ENCODE measurements at places on chromosomes 3 and 15.
A peak's percentile ranks its signal among the peaks of the same experiment; 100 is the strongest.

DNA sequence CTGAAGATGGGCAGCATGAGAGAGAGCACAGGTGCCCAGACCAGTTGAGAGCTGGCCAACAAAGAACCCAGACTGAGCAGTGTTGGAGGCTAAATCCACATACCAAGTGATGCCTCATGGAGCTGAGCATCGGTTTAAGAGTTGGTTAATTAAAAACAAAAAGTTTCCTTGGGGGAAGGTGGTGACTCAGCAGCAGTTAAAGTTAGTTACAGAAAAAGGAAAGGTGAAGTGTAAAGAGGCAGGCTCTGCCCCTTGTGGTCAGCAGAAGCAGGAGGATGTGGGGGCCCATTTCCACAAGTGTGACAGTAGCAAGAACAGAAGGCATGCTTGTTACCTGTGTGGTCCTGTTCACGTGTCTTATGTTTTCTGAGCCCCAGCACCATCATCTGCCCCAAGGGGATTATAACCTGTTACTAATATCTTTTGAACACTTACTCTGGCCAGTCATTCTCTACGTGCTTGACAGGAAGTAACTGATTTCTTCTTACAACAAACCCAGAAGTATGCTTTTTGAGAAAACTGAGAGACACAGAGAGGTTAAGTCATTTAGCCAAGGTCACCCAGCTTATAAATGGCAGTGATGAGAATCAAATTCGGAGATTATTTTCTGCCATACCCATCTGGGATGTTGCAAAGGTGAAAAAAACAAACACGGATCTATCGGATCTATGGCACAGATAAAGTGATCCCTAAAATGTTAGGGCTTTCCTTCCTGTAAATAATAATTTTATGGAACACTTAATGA, 91.0 kb downstream of the EPHB1 start:
- DNase-seq = peak; percentile 48

GRCh38 chr3:155771126-155771525, 26.3 kb upstream of the PLCH1 start:
- no peak for DNase-seq

DNA sequence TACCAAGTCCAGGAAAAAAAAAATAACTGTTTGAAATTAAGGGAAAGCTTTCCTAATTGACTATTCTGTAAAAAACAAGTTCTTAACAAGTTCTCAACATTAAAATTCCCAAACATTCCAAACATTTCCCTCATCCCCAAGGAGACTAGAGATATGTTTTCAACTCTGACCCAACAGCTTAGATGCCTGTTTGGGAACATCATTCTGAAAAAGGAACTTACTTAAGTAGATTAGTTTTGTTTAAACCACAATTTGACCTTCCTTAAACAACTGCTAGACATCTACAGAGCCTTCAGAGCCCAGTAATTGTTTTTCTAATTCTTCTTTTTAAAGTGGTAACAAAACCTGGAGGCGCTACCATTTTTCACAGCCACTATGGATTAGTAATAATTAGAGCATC, 12.8 kb downstream of the UBR1 start:
- peak; percentile 72 for DNase-seq

GRCh38 chr15:70617911-70618287, 145.5 kb downstream of the UACA start:
- DNase-seq = no peak

- peak; percentile 98 for DNase-seq
These were observed 183.8 kb upstream of the THRB start for GRCh38 chr3:24678421-24678865.

GRCh38 chr15:78840661-78841375, 29.6 kb upstream of the ADAMTS7 start:
- peak; percentile 11 for DNase-seq

DNA sequence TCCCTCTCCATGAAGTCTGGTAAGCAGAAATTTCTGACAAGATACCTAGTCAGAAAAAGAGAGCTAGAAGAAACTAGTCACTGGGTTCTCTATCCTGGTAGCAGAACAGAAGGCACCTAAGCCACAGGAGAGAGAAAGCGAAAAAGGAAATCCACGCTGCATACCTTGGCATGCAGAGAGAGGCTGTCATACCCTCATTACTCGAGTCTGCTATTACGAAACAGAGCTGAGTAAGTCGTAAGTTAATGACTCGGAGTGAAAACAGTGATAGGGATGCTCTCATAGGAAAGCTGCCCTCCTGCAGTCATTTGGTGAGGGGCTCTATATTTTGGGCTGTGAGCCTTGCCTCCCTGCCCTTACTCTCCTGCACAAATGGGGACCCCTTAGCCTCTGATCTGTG, 16.2 kb downstream of the CLRN1 start:
- DNase-seq = peak; percentile 29

DNA sequence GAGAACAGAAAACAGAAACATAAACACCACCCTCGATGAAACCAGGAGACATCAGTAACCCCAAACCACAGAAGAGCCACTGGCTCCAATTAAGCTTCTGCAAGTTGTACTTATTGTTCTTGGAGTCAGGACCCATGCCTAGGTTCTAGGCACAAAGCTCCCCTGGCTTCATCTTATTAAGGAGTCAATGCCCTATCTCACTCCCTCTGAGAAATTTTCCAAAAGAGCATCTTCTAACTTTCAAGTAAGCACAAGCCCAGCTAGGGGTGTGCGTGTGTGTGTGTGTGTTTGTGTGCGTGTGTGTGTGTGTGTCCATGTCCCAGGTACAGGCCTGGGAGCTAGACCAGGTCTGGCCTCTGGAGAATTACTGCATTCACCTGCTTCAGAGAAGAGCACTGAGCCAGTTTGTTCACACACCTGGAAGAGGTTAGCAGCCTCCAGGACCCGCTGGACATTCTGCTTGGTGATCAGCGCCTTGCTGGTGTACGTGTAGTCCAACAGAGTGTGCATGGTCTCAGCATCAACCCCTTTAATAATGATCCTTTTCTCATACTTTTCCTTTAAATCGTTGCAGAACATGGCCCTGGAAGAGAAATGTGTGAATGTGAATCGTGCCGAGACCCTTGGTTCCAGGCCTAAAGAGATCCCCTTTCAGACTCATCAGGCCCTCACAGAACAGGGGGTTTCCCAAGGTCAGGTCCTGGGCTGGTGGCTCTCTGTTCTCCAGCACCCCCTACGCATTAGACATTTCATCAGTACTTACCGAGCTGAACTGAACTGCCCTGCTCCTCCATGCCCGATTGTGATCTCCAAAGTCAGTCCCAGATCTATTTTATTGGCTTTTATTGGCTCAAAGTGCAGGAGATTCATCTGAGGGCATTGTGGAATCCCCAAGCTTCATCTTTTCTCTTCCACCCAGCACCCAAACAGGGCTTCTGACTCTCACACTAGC, 27.8 kb downstream of the KLHL6 start:
- no peak for DNase-seq

GRCh38 chr3:142664311-142664710, 59.5 kb upstream of the TRPC1 start:
- DNase-seq = no peak

DNA sequence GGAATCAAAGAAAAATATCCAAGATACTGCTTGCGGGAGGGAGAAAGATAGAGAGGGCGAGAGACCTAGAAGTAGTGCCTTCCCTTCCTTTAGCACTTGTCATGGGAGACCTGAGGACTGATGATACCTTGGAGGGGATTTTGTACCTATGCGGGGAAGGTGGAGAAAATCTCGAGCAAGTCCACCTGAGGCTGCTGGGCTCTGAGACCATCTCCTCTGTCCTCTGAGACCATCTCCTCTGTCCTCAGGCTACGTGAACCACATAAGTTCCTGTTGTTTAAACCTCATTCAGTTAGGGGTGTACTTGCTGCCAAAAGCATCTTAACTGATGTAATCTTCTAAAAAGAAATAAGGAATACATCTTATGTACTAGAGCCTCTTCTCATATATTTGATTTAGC, 164.9 kb downstream of the NR2F2 start:
- DNase-seq = no peak

- no peak for DNase-seq
These were observed 6.8 kb downstream of the MESD start for GRCh38 chr15:80982839-80983238.

GRCh38 chr3:180656406-180656805, 22.9 kb downstream of the CCDC39 start:
- no peak for DNase-seq

GRCh38 chr3:177426878-177427495, 229.7 kb upstream of the TBL1XR1 start:
- DNase-seq = no peak

DNA sequence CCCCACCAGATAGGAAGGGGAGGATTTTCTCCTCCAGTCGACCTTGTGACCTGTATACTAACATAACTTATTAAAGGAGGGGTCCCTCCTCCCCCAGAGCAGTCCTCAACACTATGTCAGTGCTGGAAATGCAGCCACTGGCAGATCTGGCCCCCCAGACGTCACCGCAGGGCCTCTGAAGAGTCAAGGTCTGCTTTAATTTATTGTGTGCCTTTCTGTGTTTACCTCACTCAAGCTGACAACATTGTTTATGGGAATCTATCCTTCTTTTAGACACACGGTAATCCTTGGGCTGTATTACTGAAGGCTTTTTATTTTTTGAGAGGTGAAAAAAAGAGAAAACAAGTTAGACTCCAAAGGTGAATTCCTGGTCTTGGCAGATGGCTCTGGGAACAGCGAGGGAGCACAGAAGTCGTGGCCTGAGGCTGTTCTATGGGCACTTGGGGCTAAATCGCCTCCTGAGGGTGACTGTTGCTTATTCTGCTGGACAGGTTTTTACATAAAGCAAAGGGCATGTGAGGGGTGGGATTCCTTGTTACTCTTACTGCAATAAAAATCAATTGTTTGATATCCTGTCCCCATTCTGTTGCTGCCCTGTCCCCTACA, 13.5 kb upstream of the NR2C2 start:
- no peak for DNase-seq

GRCh38 chr3:101131767-101132166, 138.5 kb upstream of the ABI3BP start:
- DNase-seq = no peak

DNA sequence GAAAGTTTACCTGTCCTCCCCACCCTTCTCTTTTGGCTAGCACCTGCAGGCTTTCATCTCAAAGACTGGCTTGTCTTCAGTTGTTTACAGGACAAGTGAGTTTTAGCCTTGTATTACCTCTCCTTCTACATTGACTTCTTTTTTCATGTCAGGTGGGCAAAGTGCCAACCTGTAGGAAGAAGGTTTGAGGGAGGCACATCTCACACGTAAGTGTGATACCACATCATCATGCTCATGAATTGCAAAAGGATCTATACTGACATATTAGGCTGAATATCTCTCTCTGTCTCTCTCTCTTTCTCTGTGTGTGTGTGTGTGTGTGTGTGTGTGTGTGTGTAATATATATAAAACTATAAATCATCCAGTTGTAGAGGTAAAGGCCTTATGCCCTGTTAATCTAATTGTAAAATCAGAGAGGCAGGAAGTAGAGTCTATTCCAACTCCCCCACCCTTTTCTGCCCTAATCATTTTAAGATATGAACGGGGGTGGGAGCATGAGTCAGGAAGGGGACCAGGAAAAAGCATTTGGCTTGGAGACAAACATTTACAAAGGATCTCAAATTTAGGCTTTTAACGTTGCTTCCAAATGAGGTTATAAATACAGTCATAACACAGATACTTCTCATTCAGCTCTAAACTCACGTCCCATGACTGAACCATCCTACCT, 107.0 kb upstream of the PFN2 start:
- DNase-seq = peak; percentile 34

- DNase-seq = no peak
These were observed 72.5 kb upstream of the ARHGEF3 start for GRCh38 chr3:56874269-56874668.

DNA sequence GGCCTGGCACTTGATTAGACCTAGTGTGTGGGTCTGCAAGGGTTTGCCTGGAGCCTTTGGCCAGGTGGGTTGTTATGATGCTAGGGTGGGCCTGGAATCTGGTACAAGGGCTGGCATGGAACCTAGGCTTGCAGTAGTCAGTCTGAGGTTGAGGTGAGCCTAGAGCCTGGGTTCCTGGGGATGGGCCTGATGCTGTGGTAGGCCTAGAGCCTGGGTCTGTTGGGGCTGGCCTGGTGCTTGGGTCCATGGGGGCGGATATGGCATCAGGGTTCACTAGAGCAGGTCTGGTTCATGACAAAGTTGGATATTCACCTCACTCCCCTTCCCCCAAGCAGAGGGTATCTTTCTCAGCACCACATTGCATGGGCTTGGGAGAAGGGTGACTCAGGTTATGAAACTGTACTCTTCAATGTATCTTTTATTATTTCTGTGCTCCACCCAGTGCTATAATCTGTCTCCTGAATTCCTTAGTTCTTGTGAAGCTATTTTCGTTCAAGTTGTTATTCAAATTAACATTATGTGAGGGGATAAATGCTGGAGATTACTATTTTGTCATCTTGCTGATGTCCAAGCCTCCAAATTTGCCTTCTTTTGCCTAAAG, 274.4 kb downstream of the NFKBIZ start:
- DNase-seq = no peak

- peak; percentile 30 for DNase-seq
These were observed 45.9 kb downstream of the ATP2C1 start for GRCh38 chr3:130939753-130940152.

- DNase-seq = peak; percentile 87
These were observed at the start of gene CISH for GRCh38 chr3:50611464-50612233. CISH (minus strand) TSS chr3:50611774; CDS start chr3:50611650, 124 bp downstream.

DNA sequence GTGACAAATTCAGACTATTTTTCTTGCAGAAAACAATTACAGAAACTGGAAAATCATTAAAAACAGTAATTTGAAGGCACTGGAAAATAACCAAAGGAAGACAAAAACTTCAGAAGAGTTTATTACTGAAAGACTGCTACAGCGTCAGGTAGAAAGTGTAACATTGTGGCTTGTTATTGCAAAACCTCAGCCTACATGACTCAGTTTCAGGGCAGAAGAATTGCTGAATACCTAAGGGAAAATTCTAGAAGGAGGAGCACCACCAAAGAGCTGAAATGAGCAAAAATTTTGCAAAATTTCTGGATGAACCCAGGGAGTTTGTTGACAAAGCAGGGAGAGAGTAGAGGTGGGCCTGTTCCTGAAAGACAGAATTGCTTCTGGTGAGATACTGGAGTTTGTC, 219.6 kb downstream of the C3orf38 start:
- DNase-seq = no peak

- DNase-seq = peak; percentile 25
These were observed 53.9 kb downstream of the CALML4 start for GRCh38 chr15:68151277-68151676.

- no peak for DNase-seq
These were observed 344.5 kb upstream of the THBS1 start for GRCh38 chr15:39236375-39236774.

DNA sequence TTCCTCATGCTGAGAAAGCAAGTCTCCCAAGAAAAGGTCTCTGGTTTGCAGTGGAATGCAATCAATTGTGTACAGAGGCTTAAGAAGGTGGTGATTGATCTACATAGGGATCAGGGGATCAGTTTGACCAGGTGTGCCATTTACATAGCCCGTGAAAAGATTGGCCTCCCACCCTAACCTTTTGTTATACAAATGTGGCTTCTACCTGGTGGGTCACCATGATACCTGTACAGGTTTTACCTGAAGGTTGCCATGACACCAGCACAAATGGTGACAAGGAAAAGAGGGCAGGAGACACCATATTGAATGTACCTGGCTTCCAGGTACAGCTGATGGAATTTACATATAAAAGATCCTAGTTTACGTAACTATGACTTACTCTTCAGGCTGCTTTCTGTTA, 25.5 kb upstream of the TEX55 start:
- no peak for DNase-seq

All from AG10803 (cell line).